Stimulated activated CD4-positive, alpha-beta T cell treated with anti-CD3 and anti-CD28 coated beads, TNF-alpha, amount 100 ng/mL, for 1 hour (primary cell): ENCODE measurements at places on chromosomes 5 and 9.

DNA sequence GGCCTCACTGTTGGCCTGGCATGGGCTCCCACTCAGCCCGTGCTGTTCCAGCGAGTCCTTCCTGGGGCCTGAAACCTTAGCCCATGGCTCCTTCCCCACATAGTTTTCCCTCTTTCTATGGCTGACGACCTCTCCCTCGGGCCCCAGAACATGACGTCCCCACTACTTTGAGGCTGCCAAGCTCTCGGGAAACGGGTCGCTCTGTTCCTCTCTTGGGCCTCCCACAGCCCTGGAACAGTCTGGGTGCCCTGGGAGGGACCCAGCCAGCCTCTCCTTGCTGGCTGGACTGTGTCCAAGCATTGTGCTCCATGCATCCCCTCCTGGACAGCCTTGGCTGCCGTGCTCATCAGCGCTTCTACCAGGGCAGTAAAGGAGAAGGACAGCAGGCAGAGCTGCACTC lies 118.3 kb downstream of the SYK start:
- DNase-seq = no peak

GRCh38 chr9:138049085-138049778 lies 171.7 kb downstream of the CACNA1B start:
- no peak for DNase-seq

GRCh38 chr9:137588311-137588710 lies 2.0 kb downstream of the ZMYND19 start:
- no peak for DNase-seq

DNA sequence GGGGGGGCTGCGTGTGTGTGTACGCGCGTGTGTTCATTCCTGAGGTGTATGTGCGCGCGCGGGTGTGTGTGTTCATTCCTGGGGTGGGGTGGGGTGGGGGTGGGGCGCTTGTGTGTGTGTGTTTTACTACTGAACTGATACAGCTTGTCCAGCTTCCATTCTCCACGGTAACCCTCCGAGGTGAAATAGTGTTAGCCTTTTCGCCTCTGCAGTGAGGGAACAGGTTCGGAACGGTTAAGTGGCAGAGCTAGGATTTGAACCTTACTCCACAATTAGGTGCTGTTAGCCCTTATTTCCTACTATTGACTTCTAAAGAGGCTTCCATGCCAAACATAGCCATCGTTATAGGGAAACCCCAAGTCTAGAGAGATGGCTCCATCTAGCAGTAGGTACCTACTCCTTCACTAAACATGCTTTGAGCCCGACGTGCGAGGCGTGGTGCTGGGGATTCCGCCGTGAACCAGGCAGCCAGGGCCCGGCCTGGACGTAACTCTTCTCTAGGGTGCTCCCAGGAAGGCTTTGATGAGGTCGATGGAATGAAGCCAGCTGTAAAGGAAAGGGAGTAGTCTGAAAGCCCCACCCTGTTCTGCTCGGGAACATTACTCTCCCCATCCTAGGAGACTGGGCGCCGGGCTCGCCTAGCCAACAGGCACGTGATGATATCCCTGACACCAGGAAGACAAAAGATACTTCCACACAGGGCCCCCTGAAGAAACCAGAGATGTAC lies 782 bp upstream of the SKP1 start:
- DNase-seq = no peak

- no peak for DNase-seq
These were observed 71.9 kb downstream of the MAP1B start for GRCh38 chr5:72179028-72179815.

- DNase-seq = no peak
These were observed 309.3 kb upstream of the ACTBL2 start for GRCh38 chr5:57791875-57792274.

GRCh38 chr5:146400201-146400600 lies 46.9 kb upstream of the TCERG1 start:
- no peak for DNase-seq

DNA sequence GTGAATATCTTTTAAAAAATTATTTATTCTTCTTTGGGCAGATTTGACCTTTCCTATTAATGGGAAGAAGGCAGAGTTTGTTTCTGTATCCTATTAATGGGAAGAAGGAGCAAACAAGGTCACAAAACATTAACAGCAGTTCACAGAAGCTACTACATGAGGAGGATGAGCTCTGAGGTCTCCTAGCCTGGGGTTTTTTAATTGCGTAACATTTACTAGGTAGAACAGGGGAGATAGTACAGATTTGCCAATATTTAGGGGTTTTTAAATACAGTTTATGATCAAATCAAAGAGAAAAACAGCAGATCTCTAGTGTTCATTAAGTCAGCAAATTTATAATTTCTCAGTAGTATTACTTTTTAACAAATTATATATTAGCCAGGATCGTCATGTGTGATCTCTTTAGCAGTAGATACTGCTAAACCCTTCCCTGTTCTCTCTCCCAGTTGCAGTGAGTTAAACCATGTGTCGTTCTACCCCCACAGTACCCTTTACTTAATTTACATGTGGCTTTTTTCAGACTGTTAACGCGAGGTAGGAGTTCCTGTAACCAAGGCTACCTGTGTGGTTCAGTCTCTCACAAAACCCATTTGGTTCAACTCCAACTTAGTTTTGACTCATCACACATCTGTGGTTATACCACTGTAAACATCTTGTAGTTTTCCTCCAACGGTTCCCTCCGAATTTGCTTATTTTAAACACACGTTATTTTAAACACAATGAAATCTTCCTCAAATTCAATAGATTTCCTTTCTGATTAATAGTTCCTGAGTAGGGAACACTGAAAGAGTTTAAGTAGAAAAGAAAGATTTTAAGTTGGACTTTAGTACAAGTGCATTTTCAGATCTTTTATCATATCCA lies 13.3 kb downstream of the SLC25A46 start:
- no peak for DNase-seq

- no peak for DNase-seq
These were observed 184.4 kb upstream of the CCNG1 start for GRCh38 chr5:163252950-163253349.

DNA sequence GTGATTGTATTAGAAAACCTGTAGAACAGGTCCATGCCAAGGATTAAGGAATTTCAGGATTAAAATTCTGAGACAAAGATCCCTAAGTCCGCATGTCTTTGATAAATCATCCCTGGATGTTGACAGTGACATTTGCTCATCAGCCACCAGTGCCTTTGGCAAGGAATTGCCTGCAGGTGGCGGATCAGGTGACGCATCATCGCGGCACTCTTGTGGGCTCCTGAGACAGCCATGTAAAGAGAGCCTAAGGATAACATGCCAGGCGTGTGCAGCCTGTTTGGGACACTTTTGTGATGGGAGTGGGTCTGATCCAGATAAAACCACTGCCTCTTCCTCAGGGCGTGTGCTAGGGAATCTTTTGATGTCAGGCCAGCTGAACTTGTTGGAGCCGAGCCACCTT lies 40.6 kb downstream of the ADCY2 start:
- DNase-seq = no peak

- no peak for DNase-seq
These were observed 118.8 kb downstream of the BOD1 start for GRCh38 chr5:173497685-173498084.

- DNase-seq = no peak
These were observed 3.5 kb upstream of the MSX2 start for GRCh38 chr5:174720612-174721529.

GRCh38 chr9:99051851-99052250 lies 53.1 kb upstream of the TGFBR1 start:
- DNase-seq = no peak

DNA sequence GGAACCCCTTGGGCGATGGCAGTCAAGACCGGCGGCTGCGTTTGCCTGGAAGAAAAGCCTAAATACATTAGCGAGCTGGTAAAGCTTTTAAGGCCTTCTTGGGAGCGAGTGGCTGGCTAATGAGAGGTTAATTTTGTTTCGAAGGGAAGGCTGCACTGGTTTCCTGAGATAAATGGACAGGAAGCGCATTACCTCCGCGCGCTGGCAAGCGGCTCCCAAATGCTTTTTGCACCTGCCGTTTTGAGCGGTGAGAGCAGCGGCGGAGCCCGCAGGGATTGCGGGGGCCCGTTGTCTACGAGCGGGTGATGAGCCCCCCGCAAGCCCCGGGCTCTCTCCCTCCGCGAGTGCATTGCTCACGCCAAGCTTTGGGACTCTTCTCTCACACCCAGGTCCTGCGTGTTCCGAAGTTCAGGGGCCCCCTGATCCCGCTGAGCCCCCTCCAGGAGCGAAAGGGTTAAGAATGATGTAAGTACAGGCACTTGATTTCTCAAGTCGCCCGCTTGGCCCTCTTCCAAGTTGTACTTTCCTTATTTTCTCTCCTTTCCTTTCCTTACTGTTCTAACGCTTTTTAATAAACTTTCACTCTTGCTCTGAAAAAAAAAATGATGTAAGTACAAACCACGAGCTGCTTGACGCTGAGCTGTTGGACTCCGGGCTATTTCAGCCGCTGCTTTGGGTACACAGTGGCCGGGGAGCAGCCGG lies 3.1 kb upstream of the RGMB start:
- peak; percentile 18 for DNase-seq

DNA sequence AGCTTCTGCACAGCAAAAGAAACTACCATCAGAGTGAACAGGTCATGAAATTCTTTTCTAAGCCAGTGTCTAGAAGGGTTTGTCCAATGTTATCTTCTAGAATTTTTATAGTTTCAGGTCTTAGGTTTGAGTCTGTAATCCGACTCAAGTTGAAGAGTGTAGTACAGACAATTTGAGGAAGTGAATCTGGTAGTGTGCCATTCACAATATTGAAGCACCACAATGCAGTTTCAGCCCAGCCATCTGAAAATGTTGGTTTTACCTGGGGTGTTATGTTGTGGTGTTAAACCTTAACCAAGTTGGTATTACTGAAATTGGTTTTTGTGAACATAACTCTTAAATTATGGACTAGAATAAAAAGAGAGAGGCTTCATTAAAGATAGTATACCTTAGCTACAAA lies 77.2 kb downstream of the ADAMTS16 start:
- DNase-seq = no peak

DNA sequence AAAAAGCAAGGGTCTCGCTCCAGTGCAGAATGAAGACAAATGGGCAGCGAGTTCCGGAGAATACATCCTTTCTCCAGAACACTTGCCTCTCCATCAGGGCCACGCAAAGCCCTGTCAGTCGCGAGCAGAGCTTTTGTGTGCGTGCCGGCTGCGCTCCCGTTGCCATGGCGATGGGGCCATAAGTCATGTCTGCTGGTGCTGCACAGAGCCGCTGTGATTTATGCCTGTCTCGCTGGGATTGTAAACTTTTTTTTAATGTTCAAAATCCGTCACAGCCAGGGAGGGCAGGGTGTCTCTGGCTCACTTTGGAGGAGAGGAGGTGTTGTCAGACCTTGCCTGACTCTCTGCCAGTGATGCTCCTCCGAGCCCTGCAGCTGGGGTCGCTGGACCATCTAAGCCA lies 272.7 kb downstream of the TRIM32 start:
- DNase-seq = no peak

- no peak for DNase-seq
These were observed 101.1 kb downstream of the NFIB start for GRCh38 chr9:14212697-14213420.

GRCh38 chr5:41788941-41789368 lies 81.3 kb downstream of the OXCT1 start:
- no peak for DNase-seq

DNA sequence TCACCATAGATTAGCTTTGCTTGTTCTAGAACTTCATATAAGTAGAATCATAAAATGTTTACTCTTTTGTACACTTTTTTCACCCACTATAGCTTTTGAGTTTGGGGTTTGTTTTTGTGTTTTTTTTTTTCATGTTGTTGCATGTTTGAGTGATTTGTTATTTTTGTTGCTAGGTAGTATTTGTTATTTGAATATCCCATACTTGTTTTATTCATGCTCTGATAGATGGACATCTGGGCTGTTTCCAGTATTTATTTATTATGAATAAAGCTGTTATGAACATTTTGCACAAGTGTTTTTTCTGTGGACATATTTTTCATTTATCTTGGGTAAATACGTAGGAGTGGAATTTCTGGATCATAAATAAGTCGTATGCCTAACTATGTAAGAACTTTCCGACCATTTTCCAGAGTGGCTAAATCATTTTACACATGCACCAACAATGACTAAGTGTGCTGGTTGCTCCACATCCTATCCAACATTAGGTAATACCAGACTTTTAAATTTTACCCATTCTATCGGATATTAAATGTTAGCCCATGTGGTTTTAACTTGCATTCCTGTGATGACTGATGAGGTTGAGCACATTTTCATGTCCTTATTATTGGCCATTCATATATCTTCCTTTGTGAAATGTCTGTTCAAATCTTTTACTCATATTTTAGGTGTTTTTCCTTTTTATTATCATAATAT lies 69.1 kb upstream of the NR4A3 start:
- no peak for DNase-seq

GRCh38 chr9:93303806-93304573 lies 120.1 kb downstream of the WNK2 start:
- no peak for DNase-seq

DNA sequence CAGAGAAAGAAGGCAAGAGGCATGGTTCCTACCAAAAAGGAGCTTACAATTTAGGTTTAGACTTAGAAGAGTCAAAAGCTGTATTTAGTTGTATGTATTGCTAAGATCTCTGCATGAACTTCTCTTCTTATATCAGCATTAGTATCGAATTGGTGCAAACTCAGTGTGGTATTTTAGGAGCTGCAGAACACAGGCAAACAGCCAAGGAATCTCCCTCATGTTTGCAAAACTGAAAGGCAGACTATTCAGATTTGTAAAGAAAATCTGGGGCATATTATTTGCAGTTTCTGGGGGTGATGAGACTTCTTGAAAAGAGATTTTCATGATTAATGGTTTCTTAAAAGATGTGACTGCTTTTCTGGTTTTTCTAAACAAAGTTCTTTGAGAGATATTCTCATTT lies 252.7 kb downstream of the CEMIP2 start:
- no peak for DNase-seq

DNA sequence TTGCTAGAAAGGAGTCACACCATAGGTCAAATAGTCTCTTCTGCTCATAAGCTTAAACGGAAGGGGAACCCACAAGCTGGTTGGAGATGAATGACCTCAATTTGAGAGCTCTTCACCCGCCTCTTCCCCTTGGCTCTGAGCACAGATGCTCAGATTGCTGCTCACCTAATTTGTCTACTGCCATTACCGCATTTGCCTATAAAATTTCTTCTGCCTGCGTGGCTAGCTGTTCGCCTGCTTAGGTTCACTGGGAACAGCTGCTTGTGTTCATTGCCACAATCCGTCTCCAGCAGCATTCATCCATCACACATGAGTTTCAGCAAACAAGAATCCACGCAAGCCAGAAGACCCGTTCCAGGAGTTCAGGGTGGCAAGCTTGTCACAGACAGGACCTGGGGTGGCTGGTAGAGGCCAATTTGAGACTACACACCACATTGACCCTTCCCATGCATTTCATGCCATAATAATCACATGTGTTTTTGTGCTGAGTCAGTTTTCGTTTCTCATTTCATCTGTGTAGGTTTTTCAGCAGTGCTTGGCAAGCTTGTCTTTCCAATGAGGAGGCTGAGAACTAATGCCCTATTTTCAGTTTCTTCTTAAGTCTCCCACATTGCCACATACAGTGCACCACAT lies 50.2 kb upstream of the DNAH5 start:
- DNase-seq = no peak

DNA sequence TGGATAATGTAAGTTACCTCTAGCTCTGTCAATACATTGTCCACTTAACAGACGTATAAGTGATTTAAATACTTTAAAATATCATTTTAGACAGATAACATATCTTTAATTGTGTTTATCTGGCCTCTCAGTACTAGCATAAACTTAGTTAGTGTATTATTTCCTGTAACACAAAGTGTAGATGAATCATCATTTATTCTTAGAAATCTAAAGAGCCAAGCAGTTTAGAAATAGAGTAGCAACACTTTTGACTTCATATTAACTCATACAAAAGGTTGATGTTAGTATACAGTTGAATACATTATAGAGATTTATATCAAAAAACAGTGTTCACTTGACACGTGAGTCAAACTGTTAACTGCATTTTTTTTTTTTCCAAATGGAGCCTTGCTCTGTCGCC lies 18.0 kb downstream of the NCBP1 start:
- no peak for DNase-seq

- no peak for DNase-seq
These were observed 15.3 kb upstream of the SAP30L start for GRCh38 chr5:154430466-154430865.
